ENCODE measurements at places on chromosomes 1 and 21. TPM values are rescaled to one million over a fixed set of nuclear protein-coding genes. Genes with fewer than 3 reads are reported as not detected.

DNA sequence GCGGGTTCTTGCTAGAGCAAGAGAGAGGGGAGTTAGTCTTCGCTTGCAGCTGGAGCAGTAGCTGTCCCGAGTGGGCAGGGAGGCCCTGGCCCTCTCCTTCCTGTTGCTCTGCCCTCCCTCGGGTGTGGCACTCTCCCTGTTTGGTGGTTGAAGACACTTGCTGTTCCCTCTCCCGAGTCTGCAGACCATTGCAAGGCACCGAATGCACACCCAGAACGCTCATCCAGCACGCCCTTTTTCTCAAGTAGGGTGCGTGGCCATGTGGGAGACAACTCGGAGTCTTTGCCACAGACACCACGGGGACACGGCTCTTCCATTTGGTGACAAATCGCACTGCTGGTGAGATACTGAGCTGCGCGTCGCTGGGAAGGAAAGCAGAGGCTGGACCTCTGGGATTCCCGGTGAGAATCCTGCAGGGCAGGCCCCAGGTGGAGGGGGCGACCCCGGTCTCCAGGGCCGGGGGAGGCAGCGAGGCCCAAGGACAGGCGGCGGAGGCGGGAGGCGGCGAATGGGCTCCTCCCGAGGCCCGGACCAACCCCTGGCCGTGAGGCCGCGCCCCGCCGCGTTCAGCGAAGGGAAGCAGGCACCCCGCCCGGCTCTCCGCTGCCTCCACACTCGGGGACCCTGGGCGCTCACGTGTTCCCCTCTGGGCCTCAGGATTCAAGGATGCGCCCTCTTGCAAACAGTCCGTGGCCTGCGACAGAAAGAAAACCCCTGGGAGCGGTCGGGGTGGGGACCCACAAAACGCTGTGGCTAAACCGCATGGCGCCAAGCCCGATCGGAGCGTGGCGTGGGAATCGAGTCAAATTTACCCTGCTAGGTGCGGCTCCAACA is 10.4 kb upstream of the TMEM200B start:
- H3K4me1 ChIP-seq: no peaks in the 10 kb centered on the region
- peak overlapping the region; percentile 2 for H3K4me3 ChIP-seq
- DNase-seq: peak; percentile 40
- H3K27me3 ChIP-seq: no peaks in the 10 kb centered on the region
- no peak overlapping the region for H3K27ac ChIP-seq

GRCh38 chr1:82226186-82226505 is 425.4 kb downstream of the ADGRL2 start:
- H3K4me3 ChIP-seq: no peak overlapping the region
- H3K27ac ChIP-seq: no peak overlapping the region
- H3K36me3 ChIP-seq: no peaks in the 10 kb centered on the region
- peaks cover 5% of the 10 kb centered on the region for H3K4me1 ChIP-seq
- no peak for DNase-seq

DNA sequence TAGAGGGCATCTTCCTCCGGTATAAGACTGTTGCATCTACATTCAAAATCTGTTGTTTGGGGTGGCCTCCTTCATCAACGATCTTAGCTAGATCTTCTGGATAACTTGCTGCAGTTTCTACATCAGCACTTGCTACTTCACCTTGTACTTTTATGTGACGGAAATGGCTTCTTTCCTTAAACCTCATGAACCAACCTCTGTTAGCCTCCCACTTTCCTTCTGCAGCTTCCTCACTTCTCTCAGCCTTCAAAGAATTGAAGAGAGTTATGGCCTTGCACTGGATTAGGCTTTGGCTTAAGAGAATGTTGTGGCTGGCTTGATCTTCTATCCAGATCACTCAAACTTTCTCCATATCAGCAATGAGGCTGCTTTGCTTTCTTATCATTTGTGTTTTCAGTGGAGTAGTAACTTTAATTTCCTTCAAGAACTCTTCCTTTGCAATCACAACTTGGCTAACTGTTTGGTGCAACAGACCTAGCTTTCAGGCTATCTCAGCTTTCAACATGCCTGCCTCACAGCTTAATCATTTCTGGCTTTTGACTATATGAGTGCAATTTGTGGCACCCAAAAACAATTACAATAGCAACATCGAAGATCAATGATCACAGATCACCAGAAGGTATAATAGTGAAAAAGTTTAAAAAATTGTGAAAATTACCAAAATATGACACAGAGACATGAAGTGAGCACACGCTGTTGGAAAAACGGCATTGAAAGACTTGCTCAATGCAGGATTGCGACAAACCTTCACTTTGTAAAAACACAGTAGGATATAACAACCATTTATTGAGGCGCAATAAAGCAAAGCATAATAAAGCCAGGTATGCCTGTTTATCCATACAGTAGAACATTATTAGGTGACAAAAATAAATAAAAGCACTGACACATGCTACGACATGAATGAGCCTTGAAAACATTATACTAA is 56.7 kb upstream of the GFI1 start:
- H3K27ac ChIP-seq: no peak overlapping the region
- no peaks in the 10 kb centered on the region for H3K36me3 ChIP-seq
- no peaks in the 10 kb centered on the region for H3K4me1 ChIP-seq
- no peak for DNase-seq

- H3K36me3 ChIP-seq: no peaks in the 10 kb centered on the region
- DNase-seq: peak; percentile 45
- no peak overlapping the region for H3K4me3 ChIP-seq
- H3K4me1 ChIP-seq: no peaks in the 10 kb centered on the region
These were observed 4.2 kb upstream of the IL19 start for GRCh38 chr1:206766251-206766856.

DNA sequence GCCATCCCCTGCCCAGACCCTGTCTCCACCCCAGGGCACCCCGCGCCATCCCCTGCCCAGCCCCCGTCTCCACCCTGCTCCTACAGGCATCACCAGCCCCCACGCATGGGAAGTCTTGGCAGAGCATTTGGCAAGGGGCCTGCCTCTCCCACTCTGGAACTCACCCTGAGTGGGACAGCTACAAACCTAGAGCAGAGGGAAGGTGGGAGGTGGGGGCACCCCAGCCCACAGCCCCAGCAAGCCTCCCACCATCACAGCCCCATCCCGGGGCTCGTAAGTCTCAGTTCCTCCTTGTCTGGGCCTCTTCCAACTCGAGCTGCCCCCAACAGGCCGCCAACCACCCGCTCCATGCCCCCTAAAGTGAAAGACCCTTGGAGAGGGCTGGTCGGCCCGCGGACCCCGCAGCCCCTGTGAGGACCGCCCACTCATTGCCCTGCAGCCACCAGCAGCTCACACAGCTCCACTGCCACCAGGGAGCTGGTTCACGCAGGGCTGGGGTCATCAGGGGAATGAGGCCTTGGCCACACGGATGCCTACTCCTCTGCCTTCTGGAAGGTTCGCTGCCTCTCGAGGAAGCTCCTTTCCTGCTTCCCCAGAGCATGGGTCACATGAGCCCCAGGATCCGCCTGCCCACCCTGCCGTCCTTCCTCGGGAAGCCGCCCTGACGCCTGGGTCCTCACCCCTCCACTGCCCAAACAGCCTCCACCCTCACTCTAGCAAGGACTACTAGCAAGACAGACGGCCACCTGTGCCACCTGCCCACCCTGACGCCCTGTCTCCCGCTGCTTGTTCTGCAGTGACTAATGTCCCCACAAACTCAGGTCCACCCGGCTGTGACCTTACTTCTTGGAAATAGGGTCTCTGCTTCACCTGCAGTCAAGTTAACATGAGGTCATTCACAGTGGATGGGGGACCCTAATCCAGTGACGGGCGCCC is 14.4 kb downstream of the MEGF6 start:
- H3K4me1 ChIP-seq: no peaks in the 10 kb centered on the region
- DNase-seq: no peak
- no peaks in the 10 kb centered on the region for H3K36me3 ChIP-seq
- H3K27ac ChIP-seq: no peak overlapping the region
- no peak overlapping the region for H3K4me3 ChIP-seq

DNA sequence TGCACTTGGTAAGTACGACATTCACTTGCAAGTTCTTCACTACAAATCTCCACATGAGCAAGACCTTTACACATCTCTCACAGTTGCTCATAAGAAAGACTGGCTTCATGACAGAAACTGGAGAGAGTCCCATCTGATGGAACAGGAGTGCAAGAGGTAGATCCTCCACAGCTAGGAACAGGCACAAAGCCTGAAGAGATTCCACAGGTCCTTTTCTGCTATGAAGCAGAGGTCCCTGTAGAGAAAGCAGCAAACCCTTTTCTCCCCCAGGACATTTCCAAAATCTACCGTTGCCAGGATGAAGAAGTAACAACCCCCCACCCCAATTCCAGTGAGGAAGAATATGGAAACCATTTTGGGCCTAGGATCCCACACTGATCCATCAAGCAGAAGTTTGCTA is 47.3 kb downstream of the EIF4G3 start:
- H3K4me3 ChIP-seq: no peak overlapping the region
- no peak overlapping the region for H3K27ac ChIP-seq
- H3K4me1 ChIP-seq: no peaks in the 10 kb centered on the region

- H3K4me1 ChIP-seq: no peaks in the 10 kb centered on the region
- H3K27me3 ChIP-seq: no peaks in the 10 kb centered on the region
- no peak overlapping the region for H3K27ac ChIP-seq
- H3K36me3 ChIP-seq: no peaks in the 10 kb centered on the region
- DNase-seq: no peak
These were observed 37.2 kb downstream of the PTPN14 start for GRCh38 chr1:214514032-214514818.

- H3K4me3 ChIP-seq: no peak overlapping the region
- no peaks in the 10 kb centered on the region for H3K4me1 ChIP-seq
These were observed 72.0 kb upstream of the DUSP10 start for GRCh38 chr1:221813887-221814286.

- no peaks in the 10 kb centered on the region for H3K36me3 ChIP-seq
- DNase-seq: no peak
- H3K4me3 ChIP-seq: no peak overlapping the region
- H3K4me1 ChIP-seq: no peaks in the 10 kb centered on the region
- no peaks in the 10 kb centered on the region for H3K27me3 ChIP-seq
These were observed 43.1 kb upstream of the S1PR1 start for GRCh38 chr1:101193733-101194169.

DNA sequence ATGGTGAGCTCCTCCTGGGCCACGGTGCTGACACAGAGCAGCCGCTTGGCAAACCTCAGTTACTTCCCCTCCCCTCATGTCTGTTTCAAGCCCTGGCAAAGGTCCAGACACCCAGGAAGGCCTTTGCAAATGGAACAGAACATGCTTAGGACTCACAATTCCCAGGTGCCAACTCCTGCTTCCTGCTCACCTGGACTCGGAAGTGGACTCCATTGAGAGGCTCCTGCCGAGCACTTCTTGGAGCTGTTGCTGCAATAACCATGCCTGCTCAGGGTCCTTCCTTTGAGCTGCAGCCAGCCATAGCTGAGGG is 10.7 kb downstream of the DCST2 start:
- H3K4me1 ChIP-seq: peaks cover 2% of the 10 kb centered on the region
- no peak overlapping the region for H3K27ac ChIP-seq
- no peaks in the 10 kb centered on the region for H3K27me3 ChIP-seq
- no peak for DNase-seq
- no peaks in the 10 kb centered on the region for H3K36me3 ChIP-seq
- H3K4me3 ChIP-seq: no peak overlapping the region

DNA sequence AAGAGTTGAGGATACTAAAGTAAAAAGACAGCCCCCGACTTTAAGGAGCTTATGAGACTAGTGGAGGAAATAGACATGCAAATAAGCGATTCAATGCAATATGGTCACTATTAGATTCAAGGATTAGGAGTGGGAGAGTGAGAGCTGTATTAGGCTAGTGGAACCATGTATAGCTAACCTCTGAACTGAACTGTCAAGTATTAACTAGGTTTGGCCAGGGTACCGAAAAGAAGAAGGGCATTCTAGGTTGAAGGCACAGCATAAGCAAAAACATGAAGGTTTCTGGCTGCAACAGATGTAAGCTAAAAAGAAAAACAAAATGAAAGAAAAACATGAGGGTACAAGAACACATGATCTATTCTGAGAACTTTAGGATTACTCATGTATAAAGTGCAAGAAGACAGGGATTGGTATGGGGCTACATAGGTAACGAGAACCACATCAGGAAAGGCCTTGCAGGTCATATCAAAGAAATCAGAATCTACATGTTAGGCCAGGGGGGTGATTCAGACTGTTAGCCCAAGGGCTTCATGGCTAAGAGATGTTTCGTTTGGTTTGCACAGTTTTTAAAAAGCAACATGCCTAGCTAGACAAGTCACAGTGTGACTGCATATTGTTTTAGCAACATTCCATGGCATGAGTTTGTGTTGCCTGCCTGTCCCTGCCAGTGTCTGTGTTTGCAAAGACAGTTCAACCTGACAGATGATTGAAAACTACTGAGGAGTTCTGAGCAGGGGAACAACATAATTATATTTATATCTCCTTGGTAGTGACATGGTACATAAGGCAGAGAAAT is 54.4 kb upstream of the HAO2 start:
- no peak overlapping the region for H3K27ac ChIP-seq
- H3K36me3 ChIP-seq: no peaks in the 10 kb centered on the region
- H3K4me1 ChIP-seq: no peaks in the 10 kb centered on the region
- no peaks in the 10 kb centered on the region for H3K27me3 ChIP-seq

- H3K36me3 ChIP-seq: no peaks in the 10 kb centered on the region
- no peaks in the 10 kb centered on the region for H3K27me3 ChIP-seq
These were observed 45.2 kb upstream of the DPT start for GRCh38 chr1:168774241-168774640.

DNA sequence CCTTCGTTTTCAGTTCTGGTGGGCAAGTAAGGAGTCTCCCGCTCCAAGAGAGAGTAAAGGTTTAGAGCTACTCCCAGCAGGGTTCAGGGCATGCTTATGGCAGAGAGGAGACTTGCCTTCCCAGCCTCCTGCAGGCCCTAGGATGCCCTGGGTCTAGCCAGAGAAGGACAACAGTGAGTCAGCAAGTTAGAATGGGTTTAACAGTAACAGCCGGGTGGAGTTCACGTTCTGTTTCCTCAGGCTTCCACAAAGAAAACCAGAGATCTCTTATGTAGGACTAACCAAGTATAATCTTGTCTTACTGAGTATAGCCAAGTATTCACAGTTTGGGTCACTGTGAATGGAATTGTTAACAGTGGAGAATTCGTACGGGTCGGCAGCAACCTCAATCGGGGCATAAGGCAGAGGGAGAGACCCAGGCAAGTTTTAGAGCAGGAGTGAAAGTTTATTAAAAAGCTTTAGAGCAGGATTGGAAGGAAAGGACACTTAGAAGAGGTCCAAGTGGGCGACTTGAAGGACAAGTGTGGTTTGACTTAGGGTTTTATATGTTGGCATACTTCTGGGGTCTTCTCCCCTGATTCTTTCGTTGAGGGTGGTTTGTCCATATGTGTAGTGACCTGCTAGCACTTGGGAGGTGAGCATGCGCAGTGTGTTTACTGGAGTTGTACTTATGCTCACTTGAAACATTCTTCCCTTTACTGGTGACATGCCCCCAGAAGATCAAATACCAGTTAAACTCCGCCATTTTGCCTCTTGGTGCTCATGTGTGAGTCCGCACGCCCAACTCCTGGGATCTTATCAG is 4.5 kb downstream of the OVAAL start:
- no peaks in the 10 kb centered on the region for H3K27me3 ChIP-seq
- H3K36me3 ChIP-seq: no peaks in the 10 kb centered on the region
- H3K27ac ChIP-seq: no peak overlapping the region
- no peak overlapping the region for H3K4me3 ChIP-seq
- H3K4me1 ChIP-seq: no peaks in the 10 kb centered on the region

Gene C4BPB
- total RNA-seq: 9.6 TPM

Gene FAM72D
- 0.96 TPM for total RNA-seq
